Adipocyte (in vitro differentiated cells): ENCODE measurements at places on chromosomes 13 and 19.

DNA sequence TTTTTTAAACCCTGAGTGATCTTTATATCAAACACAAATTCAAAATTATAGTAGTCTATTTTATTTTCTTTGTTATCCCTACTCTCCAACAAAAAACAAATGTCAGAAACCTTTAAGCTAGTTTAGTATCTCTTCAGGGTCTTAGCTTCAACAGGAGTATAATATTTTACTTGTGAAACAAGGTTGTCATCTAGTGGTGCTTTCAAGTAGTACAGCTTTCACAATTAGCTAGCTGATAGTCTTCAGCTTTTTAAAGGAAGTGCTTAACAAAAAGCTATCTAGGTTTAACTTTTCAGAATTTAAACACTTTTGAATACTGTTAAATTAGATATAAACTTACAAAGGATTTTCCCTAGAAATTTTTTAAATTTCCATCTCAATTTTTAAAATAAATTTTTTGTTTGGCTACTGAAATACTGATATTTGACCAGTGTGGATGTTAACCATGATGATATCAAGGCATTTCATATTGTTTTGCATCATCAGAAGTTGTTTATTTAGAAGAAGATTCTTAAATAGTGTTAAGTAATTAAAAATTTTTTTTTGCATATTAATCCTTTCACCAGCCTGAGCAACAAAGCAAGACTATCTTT lies 34.2 kb downstream of the TDRD3 start:
- peak; percentile 82 for DNase-seq

GRCh38 chr19:52896431-52897137 lies 851 bp downstream of the ZNF320 start:
- peak; percentile 37 for DNase-seq

- no peak for DNase-seq
Observed at GRCh38 chr13:74904556-74904955, 577.4 kb downstream of the TBC1D4 start.

DNA sequence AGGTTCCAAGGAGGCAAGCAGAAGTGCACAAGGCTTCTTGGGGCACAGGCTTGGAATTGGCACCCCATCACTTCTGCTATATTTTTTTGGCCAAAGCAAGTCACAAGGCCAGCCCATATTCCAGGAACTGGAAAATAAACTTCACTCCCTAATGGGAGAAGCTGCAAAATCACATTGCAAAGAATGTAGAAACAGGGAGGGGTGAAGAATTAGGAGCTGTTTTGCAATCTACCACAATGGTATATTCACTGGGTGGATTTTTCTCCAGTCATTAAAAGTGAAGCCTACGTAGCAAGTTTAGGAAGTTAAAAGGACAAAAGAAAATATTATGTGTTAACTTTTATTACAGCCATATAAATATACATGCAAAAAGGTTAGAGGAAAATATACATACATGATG lies 464.8 kb downstream of the COG6 start:
- no peak for DNase-seq

DNA sequence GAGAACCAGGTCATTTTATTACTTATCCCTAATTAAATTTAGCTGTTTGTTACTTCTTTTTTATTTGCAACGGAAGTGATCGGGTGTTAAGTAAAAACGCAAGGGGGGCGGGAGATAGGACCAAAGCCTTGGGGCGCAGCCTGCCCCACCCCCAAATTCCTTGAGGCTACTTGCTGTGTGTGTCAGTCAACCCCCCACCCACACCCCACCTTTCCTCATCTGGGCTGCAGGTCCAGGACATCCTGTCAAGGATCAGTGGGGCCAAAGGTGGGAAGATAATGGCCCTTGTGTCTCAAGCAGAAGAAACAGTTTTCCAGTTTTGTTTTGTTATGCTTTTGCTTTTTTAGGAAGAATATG lies 1.2 kb upstream of the FOXO1 start:
- DNase-seq: no peak
